H1 (cell line): ENCODE measurements at places on chromosomes 13 and 19. TPM values are rescaled to one million over a fixed set of nuclear protein-coding genes. Genes with fewer than 3 reads are reported as not detected.

The LHB gene
- total RNA-seq, result not detected in 2 replicates

The C13orf42 gene
- total RNA-seq, result 9.9 and 11.7 TPM in 2 replicates

The TLE2 gene
- total RNA-seq, result 11.5 and 12.5 TPM in 2 replicates

The GPR4 gene
- total RNA-seq, result 0.19 TPM in 1 of 2 replicates, not detected in the other

The NMRK2 gene
- total RNA-seq, result 86.2 and 87.4 TPM in 2 replicates

The FOXO1 gene
- 56.1 and 56.9 TPM in 2 replicates for total RNA-seq

The ZNF790 gene
- total RNA-seq, result 7.2 and 7.5 TPM in 2 replicates

DNA sequence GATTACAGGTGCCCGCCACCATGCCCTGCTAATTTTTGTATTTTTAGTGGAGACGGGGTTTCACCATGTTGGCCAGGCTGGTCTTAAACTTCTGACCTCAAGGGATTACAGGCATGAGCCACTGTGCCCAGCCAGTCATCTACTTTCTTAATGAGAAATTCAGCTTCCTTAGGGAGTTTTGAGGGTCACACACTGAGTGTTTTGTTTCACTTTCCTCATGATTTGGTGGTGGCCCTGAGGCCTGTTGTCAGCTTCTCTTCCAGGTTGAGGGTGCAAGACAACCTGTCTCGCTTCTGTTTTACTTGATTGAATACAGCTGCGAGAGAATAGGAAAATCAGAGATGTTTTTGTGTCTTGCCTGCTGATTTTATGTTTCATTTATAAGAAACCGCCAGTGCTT, 9.9 kb downstream of the FRY start:
- H3K36me3 ChIP-seq, result no peaks in the 10 kb centered on the region
- no peak for DNase-seq
- H3K27ac ChIP-seq, result no peak overlapping the region
- H3K4me3 ChIP-seq, result no peak overlapping the region
- H3K27me3 ChIP-seq, result no peaks in the 10 kb centered on the region

DNA sequence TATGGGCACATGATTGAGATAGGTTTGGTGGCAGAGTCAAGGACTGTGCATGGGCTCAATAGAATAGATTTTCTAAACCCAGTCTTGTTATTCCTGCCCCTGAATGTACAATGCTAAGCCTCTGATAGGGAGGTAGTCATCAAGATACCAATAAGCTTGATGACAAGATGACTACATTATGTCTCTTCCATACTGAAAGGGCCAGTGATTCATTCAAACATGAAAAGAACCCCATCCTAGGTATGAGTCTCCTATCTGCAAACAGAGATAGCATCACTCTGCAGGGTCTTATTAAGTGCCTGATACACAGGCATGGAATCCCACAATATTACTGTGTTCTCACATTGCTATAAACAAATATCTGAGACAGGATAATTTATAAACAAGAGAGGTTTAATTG, 40.3 kb upstream of the UFM1 start:
- H3K4me3 ChIP-seq, result no peak overlapping the region
- H3K27me3 ChIP-seq, result no peaks in the 10 kb centered on the region
- H3K27ac ChIP-seq, result no peak overlapping the region
- H3K4me1 ChIP-seq, result no peaks in the 10 kb centered on the region

DNA sequence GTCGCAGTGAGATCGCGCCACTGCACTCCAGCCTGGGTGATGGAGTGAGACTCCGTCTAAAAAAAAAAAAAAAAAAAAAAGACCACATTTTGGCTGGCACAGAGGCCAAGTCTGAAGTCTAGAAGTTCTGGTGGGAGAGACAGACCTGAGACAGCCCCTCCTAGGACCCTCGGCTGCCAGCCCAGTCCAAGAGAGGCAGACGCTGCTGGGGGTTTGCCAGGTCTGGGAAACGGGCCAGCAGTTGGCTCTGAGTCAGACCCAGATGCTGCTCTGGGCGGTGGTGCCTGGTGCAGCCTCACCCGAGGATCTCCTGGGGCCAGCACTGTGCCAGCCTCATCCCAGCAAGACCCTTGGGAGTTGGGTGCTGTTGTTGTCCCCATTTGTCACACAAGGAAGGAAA, 5.8 kb downstream of the FCHO1 start:
- no peaks in the 10 kb centered on the region for H3K36me3 ChIP-seq
- no peaks in the 10 kb centered on the region for H3K4me1 ChIP-seq
- DNase-seq, result no peak
- no peak overlapping the region for H3K27ac ChIP-seq

GRCh38 chr13:50838701-50839100, 4.8 kb downstream of the DLEU7 start:
- H3K36me3 ChIP-seq, result no peaks in the 10 kb centered on the region
- H3K27me3 ChIP-seq, result peaks cover 13% of the 10 kb centered on the region
- H3K4me3 ChIP-seq, result no peak overlapping the region
- no peak for DNase-seq
- peaks cover 2% of the 10 kb centered on the region for H3K4me1 ChIP-seq

GRCh38 chr13:43305416-43305815, 282.0 kb downstream of the DNAJC15 start:
- H3K4me3 ChIP-seq, result no peak overlapping the region
- no peak overlapping the region for H3K27ac ChIP-seq
- H3K4me1 ChIP-seq, result no peaks in the 10 kb centered on the region; the same call in 1 of the 2 replicates
- no peaks in the 10 kb centered on the region for H3K36me3 ChIP-seq

DNA sequence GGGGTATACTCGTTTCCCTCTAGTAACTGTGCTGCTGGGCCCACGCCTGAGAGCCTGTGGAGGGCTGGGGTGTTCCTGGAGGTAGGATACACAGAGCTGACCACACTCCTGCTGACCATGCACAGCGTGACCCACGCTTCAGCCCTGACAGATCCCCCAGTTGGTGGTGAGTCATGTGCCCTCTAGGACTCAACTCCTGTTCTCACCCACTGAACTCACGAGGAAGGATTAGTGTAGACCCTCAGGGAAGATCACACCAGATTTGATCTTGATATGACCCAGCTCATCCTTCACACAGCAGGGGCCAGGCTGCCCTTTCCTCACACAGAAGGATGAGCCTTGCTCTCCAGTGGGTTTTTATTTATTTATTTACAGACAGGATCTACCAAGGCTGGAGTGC, 13.3 kb upstream of the ACP7 start:
- H3K27ac ChIP-seq, result no peak overlapping the region
- H3K36me3 ChIP-seq, result no peaks in the 10 kb centered on the region
- no peaks in the 10 kb centered on the region for H3K4me1 ChIP-seq
- no peaks in the 10 kb centered on the region for H3K27me3 ChIP-seq
- H3K4me3 ChIP-seq, result no peak overlapping the region

- DNase-seq, result peak; percentile 47
- H3K27me3 ChIP-seq, result no peaks in the 10 kb centered on the region
- peak overlapping the region; percentile 96 for H3K4me3 ChIP-seq
- peaks cover 4% of the 10 kb centered on the region for H3K4me1 ChIP-seq
- H3K36me3 ChIP-seq, result no peaks in the 10 kb centered on the region
These were observed 928 bp upstream of the PNPLA6 start for GRCh38 chr19:7534531-7535046.

DNA sequence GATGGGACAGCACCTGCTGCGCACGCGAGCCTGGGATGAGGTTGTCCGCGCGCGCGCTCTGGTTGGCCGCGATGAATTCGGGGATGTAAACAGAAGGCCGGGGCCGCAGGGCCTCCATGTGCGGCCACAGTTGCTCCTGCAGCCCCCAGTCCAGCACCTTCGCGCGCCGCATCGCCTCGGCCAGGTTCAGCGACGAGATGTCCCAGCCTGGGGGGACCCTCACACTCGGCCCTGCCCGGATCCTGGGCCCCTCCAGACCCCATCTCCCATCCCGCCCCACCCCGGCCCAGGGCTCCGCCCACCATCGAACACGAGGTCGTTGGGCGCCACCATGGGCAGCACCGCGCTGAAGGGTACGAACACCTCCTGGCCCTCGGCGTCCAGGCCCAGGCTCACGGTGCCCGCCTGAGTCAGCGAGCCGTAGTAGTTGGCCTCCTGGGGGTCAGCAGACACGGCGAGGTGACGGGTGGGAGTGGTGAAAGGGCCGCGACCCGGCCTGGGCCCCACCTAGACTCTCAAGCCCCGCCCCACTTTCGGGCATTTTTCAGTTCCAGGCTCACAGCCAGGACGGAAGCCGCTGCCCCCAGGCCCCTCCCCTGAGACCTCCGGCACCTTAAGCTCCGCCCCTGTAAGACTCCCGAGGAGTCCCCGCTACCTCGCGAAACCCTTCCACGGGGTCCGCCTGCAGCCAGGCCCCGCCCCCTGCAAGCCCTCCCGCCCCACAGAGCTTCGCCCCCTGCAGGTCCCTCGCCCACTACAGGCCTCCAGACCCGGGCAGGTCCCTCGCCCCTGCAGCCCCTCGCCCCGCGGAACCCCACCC, 1.1 kb downstream of the ISYNA1 start:
- H3K27ac ChIP-seq, result peak overlapping the region; percentile 58; the same call in 1 of the 2 replicates
- no peaks in the 10 kb centered on the region for H3K27me3 ChIP-seq
- peaks cover 30% of the 10 kb centered on the region for H3K4me1 ChIP-seq
- H3K36me3 ChIP-seq, result peaks cover 13% of the 10 kb centered on the region; the same call in 1 of the 2 replicates

- no peak overlapping the region for H3K27ac ChIP-seq
- H3K27me3 ChIP-seq, result no peaks in the 10 kb centered on the region
- DNase-seq, result no peak
- H3K4me1 ChIP-seq, result no peaks in the 10 kb centered on the region; the same call in 1 of the 2 replicates
These were observed 8.1 kb downstream of the ZNF766 start for GRCh38 chr19:52277471-52277870.

GRCh38 chr19:37413313-37414084, 42.6 kb downstream of the ZNF527 start:
- no peak for DNase-seq
- H3K27me3 ChIP-seq, result no peaks in the 10 kb centered on the region
- no peak overlapping the region for H3K27ac ChIP-seq

DNA sequence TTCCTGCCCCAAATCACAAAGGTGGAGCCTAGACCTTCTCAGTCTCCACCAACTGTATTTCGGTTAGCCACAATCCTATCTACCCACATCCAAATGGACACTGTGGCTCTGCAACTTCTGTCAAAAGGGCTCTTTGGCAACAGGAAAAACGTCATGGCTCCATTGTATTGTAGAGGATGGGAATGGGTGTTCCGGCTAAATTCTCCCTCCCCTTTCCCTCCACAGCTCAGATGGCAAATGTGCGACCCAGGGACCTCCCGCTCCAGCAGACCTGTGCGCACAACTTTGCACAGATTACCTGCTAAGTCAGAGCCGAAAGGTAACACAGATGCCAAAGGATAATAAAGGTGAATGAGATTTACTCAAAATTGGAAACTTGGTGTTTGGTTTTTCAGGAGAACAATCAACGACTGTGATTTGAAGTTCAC, 968 bp upstream of the KL start:
- peak overlapping the region; percentile 60 for H3K4me3 ChIP-seq
- H3K27me3 ChIP-seq, result peaks cover 33% of the 10 kb centered on the region
- no peak for DNase-seq

GRCh38 chr13:45198924-45199323, 1.9 kb downstream of the KCTD4 start:
- no peaks in the 10 kb centered on the region for H3K36me3 ChIP-seq
- H3K27ac ChIP-seq, result no peak overlapping the region
- no peak overlapping the region for H3K4me3 ChIP-seq
- no peak for DNase-seq

DNA sequence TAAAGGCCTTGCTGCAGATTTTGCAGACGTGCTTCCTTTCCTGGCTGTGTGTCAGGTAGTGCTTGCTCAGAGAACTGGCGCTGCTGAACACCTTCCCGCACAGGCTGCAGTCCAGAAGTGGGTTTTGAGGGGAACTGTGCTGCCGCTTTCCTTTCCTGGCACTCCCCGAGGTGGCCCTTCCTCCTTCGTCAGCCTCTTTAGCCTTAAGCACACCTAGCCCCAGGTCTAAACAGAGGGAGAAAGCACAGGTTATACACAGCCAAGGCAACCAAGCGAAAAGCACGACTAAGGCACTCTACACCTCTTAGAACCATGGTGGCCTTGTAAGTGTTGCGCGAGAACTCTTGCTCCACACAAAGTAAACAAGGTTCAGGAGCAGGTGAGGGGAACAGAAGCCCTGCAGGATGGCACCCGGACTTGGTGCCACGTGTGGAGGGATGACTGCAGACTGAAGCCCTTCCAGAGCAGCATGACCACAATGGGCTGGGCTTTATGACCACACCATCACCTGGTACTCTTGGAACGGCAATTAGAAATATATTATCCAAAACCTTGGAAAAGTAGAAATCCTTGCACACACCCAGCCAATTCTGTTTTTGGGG, 23.6 kb downstream of the ZNF541 start:
- no peaks in the 10 kb centered on the region for H3K4me1 ChIP-seq
- no peaks in the 10 kb centered on the region for H3K27me3 ChIP-seq
- DNase-seq, result no peak
- no peak overlapping the region for H3K27ac ChIP-seq

- H3K27me3 ChIP-seq, result no peaks in the 10 kb centered on the region
- H3K4me1 ChIP-seq, result peaks cover 19% of the 10 kb centered on the region
- no peak overlapping the region for H3K27ac ChIP-seq
- no peak for DNase-seq
- H3K36me3 ChIP-seq, result no peaks in the 10 kb centered on the region
- H3K4me3 ChIP-seq, result no peak overlapping the region
These were observed 23.1 kb downstream of the LYL1 start for GRCh38 chr19:13079542-13079986.

GRCh38 chr19:17001603-17002183, 24.9 kb downstream of the CPAMD8 start:
- H3K27ac ChIP-seq, result no peak overlapping the region
- no peak overlapping the region for H3K4me3 ChIP-seq
- no peaks in the 10 kb centered on the region; the same call in 1 of the 2 replicates for H3K36me3 ChIP-seq

GRCh38 chr13:28744091-28744536, 25.3 kb upstream of the SLC46A3 start:
- no peak overlapping the region for H3K4me3 ChIP-seq
- no peaks in the 10 kb centered on the region for H3K27me3 ChIP-seq
- no peak overlapping the region for H3K27ac ChIP-seq
- peak; percentile 44 for DNase-seq
- H3K4me1 ChIP-seq, result peaks cover 16% of the 10 kb centered on the region; the same call in 1 of the 2 replicates

- no peaks in the 10 kb centered on the region for H3K4me1 ChIP-seq
- peaks cover 76% of the 10 kb centered on the region for H3K36me3 ChIP-seq
- no peak for DNase-seq
- no peaks in the 10 kb centered on the region for H3K27me3 ChIP-seq
These were observed 76.6 kb downstream of the ZMYM2 start for GRCh38 chr13:20035130-20035529.

DNA sequence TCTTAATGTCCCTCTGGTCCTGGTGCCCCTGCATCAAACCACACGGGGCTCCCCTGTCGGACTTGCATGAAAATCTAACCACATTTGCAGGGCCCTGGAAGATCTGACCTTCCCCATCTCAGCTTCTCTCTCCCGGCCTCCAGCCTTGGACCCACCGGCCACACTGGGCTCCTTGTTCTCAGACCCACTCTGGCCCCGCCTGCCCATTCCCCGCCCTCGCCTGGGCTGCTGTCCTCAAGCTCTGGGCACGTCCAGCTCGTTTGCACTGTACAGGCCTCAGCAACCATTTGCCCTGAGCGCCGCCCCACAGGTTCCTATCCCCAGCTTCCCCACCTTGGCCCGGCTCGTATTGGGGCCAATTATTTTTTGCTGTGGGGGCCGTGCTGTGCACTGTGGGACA, 10.5 kb downstream of the MYO9B start:
- no peak for DNase-seq
- H3K36me3 ChIP-seq, result no peaks in the 10 kb centered on the region
- no peaks in the 10 kb centered on the region for H3K4me1 ChIP-seq
- no peak overlapping the region for H3K4me3 ChIP-seq
- H3K27ac ChIP-seq, result no peak overlapping the region

GRCh38 chr13:24692561-24692960, 12.4 kb downstream of the ATP12A start:
- H3K27me3 ChIP-seq, result no peaks in the 10 kb centered on the region
- H3K4me3 ChIP-seq, result no peak overlapping the region
- no peak overlapping the region for H3K27ac ChIP-seq
- H3K4me1 ChIP-seq, result 0 out of 2 replicates have a peak, but pooled peaks cover 2% of the 10 kb centered on the region
- H3K36me3 ChIP-seq, result no peaks in the 10 kb centered on the region
- DNase-seq, result no peak

- no peak for DNase-seq
- H3K27ac ChIP-seq, result no peak overlapping the region
- no peaks in the 10 kb centered on the region for H3K36me3 ChIP-seq
- H3K27me3 ChIP-seq, result no peaks in the 10 kb centered on the region
These were observed 41.7 kb downstream of the SIAH3 start for GRCh38 chr13:45809801-45810394.
